NAMALWA (cell line): ENCODE measurements at places on chromosomes 3 and 15.

DNA sequence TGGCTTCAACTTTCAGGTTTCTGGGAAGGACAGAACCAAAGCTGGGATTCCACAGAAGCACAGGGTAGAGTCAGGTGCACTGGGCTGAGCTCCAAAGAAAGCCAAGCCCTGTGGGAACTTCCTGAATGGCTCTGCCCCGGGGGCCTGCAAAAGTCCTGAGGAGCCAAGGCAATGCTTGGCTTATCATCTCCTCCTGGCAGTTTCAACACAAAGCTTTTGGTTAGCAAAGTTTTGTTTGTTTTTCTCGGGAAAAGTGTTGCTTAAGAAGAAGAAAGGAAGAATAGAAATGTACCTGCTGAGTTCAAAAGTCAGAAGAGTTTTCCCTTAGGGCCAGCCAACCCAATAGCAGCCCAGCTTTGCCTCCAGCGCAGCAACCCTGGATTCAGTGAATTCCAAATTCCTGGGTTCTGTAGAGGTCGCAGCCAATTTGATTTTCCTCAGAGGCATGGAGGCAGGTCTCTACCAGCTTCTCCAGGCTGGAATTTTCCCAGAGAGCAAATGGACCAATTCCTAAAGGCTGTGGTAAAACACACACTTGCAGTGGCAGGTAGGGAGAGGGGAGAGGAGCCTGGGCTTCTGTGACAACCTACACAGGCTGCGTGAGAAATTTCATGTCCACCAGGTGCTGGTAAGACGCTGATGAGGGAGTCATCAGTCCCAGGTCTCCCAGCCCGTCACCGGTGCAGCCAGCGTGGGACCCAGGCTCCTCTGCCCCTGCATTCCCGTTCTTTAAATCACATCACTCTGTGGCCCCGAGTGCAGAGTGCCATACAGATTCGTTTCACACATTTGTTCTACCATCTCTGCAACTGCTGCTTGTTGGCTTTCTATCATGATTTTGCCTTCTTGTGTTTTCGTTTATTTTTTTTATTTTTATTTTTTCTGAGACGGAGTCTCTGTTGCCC is 54.3 kb upstream of the SNRPA1 start:
- DNase-seq = no peak

GRCh38 chr3:68631850-68632545 is 300.3 kb downstream of the TAFA4 start:
- no peak for DNase-seq

GRCh38 chr15:36936613-36937012 is 163.7 kb downstream of the MEIS2 start:
- no peak for DNase-seq

- DNase-seq = no peak
These were observed 76.8 kb downstream of the ZPLD1 start for GRCh38 chr3:102511639-102512038.

- DNase-seq = no peak
These were observed 5.2 kb downstream of the TPRA1 start for GRCh38 chr3:127585163-127585812.

DNA sequence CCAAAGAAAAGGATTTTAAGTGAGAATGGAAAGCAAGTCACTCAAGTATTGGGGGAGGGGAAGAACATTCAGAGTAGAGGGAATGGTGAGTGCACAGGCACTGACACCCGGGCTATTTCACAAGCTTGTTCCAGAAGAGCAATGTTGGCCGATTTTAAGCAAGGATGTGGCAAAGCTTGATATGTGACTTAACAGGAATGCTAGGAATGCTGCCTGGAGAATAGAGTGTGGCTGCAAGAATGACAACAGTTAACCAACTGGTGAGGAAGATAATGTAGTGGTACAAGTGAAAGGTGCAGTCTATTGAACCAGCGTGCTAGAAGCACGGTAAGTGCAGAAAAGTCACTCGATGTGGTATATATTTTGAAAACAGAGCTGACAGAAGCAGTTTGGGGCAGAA is 6.2 kb upstream of the CCDC80 start:
- DNase-seq = no peak

DNA sequence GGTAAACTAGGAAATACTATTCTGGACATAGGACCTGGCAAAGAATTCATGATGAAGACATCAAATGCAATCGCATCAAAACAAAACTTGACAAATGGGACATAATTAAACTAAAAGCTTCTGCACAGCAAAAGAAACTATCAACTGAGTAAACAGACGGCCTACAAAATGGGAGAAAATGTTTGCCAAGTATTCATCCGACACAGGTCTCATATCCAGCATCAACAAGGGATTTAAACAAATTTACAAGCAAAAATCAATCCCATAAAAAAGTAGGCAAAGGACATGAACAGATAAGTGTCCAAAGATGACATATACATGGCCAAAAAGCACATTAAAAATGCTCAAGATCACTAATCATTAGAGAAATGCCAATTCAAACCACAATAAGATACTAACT is 1088.9 kb downstream of the NAALADL2 start:
- DNase-seq = no peak

DNA sequence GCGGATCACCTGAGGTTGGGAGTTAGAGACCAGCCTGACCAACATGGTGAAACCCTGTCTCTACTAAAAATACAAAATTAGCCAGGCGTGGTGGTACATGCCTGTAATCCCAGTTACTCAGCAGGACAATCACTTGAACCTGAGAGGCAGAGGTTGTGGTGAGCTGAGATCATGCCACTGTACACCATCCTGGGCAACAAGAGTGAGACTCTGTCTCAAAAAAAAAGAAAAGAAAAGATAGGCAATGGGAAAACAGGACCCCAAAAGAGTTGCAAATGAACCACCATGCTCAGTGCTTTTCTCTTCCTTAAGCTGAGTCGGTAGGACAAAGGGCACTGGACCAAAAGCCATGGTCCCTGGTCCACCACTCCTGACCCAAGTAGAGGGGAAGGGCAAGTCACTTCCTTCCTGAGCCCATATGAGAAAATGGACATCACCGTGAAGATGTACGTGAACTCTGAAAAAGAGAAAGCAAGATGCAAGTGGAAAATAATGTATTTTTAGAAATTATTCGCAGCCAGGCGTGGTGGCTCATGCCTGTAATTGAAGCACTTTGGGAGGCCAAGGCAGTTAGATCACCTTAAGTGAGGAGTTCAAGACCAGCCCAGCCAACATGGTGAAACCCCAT is 2.6 kb downstream of the ITGB5 start:
- no peak for DNase-seq

DNA sequence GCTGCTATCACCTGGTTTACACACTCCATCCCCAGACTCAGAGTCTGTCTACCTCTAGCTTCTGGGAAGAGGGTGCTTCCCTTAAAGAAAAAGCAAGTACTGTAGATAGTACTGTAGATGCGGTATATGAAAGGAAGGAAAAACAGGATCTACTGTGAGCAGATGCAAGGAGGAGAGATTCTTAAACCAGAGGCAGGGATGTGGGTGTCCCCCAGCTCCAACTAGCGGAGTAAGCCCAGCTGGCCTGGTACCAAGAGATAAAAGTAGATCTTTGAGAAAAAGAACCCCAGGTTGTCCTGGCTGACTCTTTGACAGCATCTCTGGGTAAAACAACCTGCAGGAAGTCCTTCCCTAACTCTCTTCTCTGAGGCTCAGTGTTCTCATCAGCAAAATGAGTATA is 523.7 kb upstream of the PROK2 start:
- DNase-seq = no peak

- no peak for DNase-seq
These were observed 97.8 kb downstream of the SHQ1 start for GRCh38 chr3:72750405-72750965.

GRCh38 chr3:170137986-170138385 is 43.5 kb downstream of the PHC3 start:
- DNase-seq = no peak

GRCh38 chr3:101248736-101249135 is 71.6 kb downstream of the IMPG2 start:
- no peak for DNase-seq

- DNase-seq = no peak
These were observed 29.4 kb downstream of the TP53BP1 start for GRCh38 chr15:43463507-43463906.

- no peak for DNase-seq
These were observed 21.3 kb upstream of the GOLIM4 start for GRCh38 chr3:168117059-168117458.

DNA sequence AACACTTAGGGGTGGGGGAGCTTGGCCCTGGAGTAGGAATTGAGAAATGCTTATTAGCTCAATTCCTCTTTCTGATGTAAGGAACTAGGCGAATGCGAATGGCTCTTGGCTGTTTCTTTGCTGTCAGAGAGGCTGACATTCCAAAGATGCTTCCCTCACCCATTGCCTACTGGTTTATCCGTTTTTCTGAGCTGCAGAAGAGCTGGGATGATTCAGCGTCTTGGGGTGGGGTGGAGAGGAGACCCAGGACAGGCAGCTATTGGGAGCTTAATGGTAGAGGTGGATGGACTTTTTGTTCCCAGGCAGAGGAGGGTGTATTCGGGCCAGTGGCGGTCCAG is 9.8 kb downstream of the PLEKHO2 start:
- DNase-seq = no peak

DNA sequence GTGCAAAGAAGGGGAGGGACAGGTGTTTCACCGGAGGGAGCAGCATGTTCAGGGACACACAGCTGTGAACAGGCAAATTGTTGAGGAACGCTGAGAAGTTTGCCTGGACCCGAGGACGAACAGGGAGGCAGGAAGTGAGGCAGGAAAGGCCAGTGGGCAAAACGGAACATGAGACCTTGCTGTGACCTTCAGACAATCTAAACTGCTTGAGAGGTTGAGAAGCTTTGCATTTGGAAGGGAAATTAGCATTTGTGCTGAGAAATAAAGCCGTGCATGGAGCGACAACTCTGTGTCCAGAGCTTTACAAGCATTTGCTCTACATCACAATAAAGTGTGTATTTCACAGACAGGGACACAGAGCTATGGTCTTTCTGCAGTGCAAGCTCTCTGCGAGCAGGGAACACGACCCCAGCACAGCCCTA is 47.9 kb downstream of the CDC25A start:
- DNase-seq = no peak

DNA sequence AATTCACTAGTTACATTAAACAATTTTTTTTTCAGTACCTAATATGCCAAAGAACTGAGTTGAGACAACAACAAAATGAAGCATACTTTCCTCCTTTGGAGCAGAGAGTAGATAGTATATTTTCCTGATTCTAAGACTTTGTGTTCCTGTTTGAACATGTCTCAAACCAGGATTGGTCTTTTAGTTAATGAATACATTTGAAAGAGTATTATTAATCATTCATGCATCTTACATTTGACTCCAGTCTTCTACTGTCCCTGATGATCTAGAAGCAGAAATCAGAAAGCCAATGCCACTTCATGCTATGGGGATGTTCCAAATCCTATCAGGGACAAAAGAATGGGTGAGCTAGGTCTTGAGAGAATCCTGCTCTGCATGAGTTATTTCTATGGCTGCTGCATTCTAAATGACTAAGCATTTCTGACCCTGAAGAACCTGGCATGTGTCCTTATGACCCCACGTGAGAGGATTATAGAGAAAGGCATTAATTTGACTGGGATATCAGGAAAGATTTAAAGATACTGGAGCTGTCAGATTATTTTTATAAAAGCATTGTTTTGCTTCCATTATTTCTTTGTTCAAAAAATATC is 32.9 kb upstream of the MBNL1 start:
- DNase-seq = no peak

GRCh38 chr3:149267565-149267964 is 45.9 kb upstream of the CP start:
- no peak for DNase-seq

DNA sequence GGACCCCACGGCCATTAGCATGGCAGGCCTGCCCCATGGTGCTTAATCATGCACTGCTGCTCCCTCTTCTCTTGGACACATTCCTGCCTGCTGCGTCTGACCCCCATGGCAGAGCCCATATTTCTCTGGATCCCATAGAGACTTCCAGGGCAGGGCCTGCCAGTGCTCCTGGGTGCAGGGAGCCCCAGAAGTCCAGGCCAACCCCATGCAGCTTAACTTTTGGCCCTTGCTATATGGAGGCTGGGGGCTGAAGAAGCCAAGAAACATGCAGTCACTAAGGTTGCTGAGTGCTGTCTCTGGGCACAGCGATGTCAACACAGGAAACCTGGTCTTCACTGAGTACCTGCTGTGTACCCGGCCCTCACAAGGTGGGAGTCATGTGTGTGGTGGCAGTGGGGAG is 11.3 kb upstream of the PRKCD start:
- no peak for DNase-seq

DNA sequence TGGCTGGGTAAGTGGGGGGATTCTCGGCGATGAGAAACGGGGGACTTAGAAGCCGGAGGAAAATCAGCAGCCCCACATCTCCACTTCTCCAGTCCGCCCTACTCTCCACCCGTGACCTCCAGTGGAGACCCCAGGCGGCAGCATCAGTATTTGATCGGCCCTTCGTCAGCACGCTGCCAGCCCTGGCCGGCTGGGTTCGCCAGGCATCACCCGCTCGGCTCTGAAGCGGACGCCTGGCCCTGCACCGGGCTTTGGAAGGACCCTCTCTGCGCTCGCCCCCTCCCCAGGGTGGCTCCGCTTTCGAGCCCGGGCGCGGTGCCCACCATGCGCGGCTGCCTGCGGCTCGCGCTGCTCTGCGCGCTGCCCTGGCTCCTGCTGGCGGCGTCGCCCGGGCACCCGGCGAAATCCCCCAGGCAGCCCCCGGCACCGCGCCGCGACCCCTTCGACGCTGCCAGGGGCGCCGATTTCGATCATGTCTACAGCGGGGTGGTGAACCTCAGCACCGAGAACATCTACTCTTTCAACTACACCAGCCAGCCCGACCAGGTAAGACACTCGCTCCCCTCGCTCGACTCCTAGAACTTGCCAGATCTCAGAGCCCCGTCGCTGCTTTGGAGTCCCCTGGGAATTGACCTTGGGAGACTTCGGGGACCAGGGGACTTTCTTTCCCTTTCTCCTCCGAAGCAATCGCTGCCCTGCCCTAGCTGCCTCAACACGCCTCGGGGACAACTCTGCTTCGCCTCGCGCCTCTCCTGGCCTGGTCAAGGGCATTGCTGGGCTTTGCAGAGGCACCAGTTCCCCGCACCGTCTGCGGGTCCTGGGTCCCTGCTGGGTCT is 561 bp downstream of the SIDT1 start:
- peak; percentile 80 for DNase-seq
